ENCODE measurements at places on chromosomes 3 and 15. TPM values are rescaled to one million over a fixed set of nuclear protein-coding genes. Genes with fewer than 3 reads are reported as not detected.

Gene CNTN3
- not detected for total RNA-seq

Gene C3orf22
- total RNA-seq, result not detected

Gene POPDC2
- not detected for total RNA-seq

Gene OSBPL10
- total RNA-seq, result 48.2 TPM

Gene SPPL2A
- total RNA-seq, result 245 TPM

Gene ULK4
- 8.7 TPM for total RNA-seq

Gene TFRC
- total RNA-seq, result 187 TPM

Gene SENP8
- total RNA-seq, result 3.7 TPM

Gene RPL39L
- 23.9 TPM for total RNA-seq

Gene PYGO1
- total RNA-seq, result 10.5 TPM

Gene LRRC3B
- total RNA-seq, result not detected
